ENCODE measurements at places on chromosomes 7 and 10.

- peak; percentile 6 for DNase-seq
These were observed 885.0 kb upstream of the LRRN3 start for GRCh38 chr7:110205899-110206298.

DNA sequence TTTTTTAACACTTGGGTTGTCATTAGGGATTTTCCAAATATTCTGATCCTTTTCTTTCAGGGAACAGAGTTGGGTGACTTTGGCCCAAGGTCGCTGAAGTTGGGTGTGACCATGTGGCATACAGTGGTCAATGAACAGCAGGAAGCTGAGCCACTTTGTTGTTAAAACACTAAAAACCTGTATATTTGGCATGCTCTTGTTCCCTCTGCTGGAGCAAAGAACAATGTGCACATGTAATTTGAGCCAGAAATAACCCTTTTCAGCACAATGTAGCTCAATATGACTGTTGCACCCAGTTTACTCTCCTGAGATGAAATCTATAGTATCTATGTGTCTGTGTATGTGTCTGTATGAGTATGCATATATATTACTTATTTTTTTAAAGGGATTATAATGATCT is 74.9 kb downstream of the ADCYAP1R1 start:
- peak; percentile 14 for DNase-seq

DNA sequence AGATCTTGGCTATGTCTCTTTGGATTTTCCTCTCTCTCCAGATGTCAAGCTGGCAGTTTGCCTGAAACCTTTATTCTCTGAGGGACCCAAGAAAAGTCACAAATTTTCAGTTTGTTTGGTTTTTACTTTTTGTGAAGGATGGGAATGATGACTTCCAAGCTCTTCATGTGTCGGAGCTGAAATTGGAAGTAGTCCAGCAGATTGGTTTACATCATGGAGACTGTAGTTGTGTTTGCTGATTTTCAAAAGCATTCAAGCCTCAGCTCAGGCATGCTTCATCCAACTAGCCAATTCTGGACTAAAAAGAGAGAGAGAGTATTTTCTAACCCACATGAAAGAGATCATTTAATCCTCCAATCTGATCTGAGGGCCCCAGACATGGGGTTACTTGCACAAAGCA is 326.2 kb upstream of the AUTS2 start:
- no peak for DNase-seq

GRCh38 chr7:77329466-77330168 is 86.5 kb downstream of the GSAP start:
- no peak for DNase-seq

- peak; percentile 59 for DNase-seq
These were observed 11.3 kb downstream of the KMT2C start for GRCh38 chr7:152424348-152425108.

GRCh38 chr7:17682586-17682985 is 257.7 kb downstream of the SNX13 start:
- DNase-seq: no peak

DNA sequence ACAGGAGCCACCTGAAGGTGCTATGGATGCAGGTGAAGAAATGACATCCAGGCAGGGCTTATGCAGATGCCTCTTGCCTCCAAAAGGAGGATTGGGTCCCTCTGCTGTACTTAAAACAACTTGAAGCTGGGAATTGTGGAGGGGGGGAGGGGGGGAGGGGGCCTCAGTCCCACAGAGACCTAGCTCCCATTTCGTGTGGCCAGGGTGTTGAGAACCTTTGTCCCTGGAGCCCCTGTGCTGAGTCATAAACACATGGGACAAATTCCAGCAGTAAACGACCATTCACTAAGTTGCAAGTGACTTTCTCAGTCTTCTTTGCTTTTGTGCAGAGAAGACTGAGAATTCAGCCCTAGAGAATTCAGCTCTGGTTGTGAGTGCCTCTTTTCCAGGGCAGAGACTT is 96.5 kb upstream of the PODXL start:
- DNase-seq: no peak

- no peak for DNase-seq
These were observed 695 bp downstream of the PRKAG2 start for GRCh38 chr7:151875942-151876898.

- DNase-seq: no peak
These were observed at the start of gene SOSTDC1 for GRCh38 chr7:16465469-16466361. Gene SOSTDC1 (minus strand): TSS chr7:16465738. CDS start chr7:16465668, 70 bp downstream.

- no peak for DNase-seq
These were observed at the start of gene TTYH3 for GRCh38 chr7:2631946-2632732. Gene TTYH3 (plus strand): TSS chr7:2631986. CDS start chr7:2632156, 170 bp downstream.

DNA sequence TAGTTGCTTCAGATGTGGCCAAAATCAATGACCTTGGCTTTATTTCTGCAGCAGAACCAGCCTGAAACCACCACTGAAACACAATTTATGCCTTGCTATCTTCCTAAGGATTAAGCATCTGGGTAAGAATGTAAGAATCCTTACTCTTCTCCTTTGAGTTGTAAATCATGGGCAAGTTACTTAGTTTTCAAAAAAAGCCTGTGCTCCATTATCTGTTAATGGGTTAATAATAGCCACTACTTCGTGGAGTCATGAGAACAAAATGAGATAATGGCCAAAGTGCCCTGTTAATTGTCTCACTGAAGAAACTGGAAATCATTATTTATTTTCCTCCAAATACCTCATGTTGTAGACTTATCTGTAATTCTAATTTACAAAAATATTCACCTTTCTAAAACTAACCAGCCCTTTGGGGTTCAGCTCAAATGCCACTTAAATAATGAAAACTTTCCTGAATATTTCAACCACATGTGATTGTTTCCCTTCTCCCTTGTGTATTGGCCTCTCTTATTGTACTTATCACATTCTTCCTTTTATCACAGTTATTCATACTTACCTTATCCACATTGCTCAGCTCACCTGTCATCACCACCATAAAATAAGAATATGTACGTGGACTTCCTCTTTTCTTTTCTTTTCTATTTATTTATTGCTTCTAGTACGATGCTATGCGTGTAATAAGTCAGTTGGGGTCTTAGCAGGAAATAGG is 2.0 kb upstream of the AASS start:
- DNase-seq: no peak

DNA sequence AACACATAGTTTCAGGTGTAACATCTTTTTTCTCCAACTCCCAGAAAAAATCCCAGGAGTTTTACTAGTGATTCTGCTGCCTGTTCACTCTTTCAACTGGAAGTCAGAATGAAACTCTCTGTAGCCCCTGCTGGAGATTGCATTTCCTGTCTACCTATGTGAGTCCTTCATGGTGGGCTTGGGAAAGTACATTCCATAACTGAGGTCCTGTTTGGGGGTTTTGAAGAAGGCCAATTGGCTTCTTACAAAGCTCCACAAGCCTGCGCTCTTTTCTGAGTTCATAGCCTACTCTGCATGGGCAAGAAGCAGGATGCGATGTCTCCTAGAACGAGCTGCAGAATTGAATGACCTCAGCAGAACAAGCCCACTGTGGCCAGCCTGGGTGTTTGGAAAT is 86.7 kb downstream of the LYZL2 start:
- no peak for DNase-seq

DNA sequence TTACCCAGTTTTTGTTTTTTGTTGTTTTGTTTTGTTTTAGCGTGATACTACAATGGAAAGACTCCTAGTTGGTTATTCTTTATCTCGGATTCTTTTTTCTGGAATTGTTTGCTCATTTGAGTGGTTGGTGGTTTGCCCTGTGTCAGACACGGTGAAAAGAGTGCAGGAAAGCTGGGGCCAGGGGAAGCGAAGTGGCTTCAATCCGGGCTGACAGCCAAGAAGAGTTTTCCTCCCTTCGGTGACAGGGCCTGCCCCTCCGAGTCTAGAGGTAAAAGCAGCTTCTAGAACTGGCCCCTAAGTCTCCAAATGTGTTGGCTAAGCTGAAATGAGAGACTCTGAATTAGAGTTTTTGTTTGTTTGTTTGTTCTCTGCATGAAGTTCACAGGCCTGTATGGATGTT is 5.7 kb upstream of the AP5Z1 start:
- DNase-seq: peak; percentile 30

DNA sequence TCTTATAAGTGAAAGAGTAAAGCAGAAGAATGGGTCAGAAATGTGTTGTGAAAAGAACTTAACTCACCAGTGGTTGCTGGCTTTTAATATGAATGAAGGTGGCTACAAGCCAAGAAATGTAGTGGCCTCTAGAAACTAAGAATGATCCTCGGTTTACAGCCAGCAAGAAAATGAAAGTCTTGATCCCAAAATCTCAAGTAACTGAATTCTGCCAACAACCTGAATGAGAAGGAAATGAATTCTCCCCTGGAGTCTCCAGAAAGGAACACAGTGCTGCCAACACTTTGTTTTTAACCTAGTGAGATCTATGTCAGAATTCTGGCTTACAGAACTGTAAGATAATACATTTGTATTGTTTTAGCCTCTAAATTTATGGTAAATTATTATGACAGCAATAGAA is 193.0 kb downstream of the FZD1 start:
- DNase-seq: no peak

- DNase-seq: peak; percentile 77
These were observed 22.1 kb upstream of the LMOD2 start for GRCh38 chr7:123633553-123633952.

DNA sequence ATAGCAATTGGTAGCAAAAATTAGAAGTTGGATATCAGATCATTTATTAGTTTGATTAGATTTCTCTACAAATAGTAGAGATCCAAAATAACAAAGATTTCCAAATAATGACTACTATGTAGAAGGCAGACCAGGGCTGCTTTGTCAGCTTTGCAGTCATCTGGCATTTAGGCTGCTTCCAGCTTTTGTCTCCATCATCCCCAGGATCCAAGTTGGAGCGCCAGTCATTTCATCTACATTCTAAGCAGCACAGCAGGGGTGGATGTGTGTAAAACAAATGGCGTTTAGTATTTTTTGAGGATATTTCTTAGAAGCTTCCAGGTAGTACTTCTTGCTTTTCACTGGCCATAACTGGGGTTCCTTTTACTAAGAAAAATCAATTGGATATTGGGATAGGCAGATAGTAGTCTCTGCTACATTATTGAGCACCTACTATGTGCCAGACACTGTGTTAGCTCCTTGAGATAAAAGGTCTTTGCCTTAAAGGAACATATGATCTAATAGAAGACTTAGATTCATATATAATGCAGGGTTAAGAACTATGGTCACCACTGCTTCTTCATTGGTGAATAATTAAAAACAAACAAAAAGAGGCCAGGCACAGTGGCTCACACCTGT is 41.5 kb downstream of the TPST1 start:
- no peak for DNase-seq

- peak; percentile 96 for DNase-seq
These were observed 196.0 kb downstream of the RNLS start for GRCh38 chr10:88386821-88387773.

- DNase-seq: no peak
These were observed 72.4 kb upstream of the C1GALT1 start for GRCh38 chr7:7109934-7110333.

DNA sequence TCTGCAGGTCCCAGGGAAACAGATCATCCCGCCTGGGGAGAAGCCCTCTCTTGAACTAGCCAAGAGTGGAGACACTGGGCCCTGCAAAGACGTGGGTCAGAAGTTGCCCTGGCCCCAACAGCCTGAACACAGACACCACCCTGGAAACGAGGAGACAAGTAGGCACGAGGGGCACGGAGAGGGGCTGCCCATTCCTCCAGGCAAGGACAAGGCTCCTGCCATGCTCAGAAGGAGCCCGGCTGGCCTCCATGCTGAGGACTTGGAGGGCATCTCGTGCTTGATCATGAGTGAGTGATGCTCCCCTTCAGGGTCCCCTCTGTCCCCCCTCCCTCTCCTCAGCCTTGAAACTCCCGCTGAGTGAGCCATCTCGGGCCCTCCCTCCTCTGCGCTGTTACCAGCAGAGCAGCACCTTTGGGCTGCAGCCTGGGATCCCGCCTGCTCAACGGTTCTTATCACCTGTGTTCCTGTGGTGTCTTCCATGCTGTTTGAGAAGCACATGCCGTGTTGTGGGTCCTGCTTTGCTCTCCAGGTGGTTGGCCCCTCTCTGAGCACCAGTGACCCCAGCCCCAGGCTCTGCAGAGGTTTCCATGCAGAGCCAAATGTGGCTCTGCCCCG is 544.3 kb downstream of the TCERG1L start:
- no peak for DNase-seq

DNA sequence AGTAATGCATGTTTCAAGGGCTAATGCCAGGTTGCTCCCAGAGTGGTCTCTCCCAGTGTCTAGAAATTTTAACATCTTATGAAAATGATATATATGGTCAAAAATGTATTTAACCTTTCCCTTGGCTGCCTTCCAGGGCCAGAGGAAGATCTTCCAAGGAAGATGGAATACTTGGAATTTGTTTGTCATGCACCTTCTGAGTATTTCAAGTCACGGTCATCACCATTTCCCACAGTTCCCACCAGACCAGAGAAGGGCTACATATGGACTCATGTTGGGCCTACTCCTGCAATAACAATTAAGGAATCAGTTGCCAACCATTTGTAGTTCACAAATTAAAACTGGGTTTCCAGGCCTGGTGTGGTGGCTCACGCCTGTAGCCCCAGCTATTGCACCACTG is 9.0 kb downstream of the GATAD1 start:
- DNase-seq: no peak

- DNase-seq: peak; percentile 16
These were observed 573.0 kb upstream of the IGFBP3 start for GRCh38 chr7:46494028-46494427.

DNA sequence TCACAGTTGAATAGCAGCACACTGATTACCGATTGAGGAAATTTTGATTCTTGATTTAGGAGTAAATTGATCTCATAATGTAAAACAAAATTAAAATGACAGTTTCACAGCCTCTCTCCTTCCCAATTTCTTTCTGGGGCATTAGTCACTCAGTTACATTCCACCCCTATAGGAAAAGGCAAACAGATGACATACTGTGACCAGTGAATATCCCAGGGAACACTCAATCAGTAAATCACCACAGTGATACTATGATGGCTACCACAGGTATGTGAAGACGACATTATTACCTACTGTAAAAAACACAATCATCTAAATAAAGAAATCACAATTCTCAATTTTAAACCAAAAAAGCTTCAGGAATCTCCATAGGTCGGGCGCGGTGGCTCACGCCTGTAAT is 15.5 kb downstream of the CTTNBP2 start:
- DNase-seq: no peak

DNA sequence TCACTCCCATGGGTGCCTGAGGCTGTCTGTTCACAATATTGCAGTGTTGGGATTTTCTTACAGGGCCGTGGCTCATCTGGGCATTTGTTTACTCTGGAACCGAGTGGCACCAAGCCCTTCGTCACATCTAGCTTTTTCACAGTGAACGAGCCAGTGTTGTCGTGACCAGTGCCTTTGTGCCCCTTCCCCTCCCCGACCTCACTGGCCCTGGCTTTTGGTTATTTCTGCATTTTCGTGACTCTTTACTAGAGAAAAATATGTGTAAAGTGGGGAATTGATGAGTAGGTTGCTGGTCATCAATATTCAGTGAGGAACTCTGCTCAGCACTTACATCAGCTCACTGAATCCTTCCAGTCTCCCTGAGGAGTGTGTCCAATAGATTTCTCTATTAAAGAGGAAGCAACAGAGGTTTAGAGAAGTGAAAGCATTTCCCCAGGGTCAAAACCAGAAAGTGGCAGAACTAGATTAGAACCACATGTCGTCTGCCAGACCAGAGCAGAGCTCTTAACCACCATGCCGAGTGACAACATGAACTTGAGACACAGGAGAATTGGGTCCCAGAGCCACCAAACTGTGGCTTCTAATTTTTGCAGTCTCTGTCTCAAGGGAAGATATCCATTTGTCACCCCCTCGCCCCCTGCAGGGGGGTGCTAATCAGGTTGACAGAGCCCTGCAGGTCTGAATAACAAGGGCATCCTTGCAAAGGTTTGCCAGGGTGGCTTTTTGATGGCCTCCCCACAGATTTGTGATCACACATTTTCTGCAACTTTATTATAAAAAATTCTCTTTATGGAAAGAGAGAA is 125.3 kb downstream of the CHN2 start:
- DNase-seq: no peak

- DNase-seq: no peak
These were observed 844.9 kb upstream of the PHF14 start for GRCh38 chr7:10128748-10129147.

GRCh38 chr10:125709553-125710474 is 9.7 kb upstream of the EDRF1 start:
- no peak for DNase-seq

Data from brain microvascular endothelial cell (primary cell).